ENCODE measurements at places on chromosomes 12 and 14.

DNA sequence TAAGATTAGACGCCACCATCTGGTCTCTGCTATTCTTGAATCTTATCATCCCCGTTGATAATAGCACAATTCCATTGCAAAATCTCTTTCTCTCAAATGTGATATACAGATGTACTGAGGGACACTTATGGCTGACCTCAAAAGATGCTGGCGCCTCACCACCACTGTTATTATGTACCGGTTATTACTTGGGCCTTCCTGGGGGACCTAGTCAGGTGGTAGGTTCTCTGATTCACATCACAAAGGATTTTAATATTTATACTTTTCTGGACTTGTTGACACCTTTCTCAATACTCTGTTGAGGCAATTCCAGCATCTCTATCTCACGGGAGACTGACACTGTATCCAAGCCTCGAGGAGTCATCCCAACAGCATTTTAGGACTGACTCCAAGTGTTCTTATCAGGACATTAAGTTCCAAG, 21.3 kb upstream of the FAM234B start:
- no peak for DNase-seq

- DNase-seq, result no peak
Observed at GRCh38 chr12:108248011-108248410, 91.1 kb downstream of the CMKLR1 start.

DNA sequence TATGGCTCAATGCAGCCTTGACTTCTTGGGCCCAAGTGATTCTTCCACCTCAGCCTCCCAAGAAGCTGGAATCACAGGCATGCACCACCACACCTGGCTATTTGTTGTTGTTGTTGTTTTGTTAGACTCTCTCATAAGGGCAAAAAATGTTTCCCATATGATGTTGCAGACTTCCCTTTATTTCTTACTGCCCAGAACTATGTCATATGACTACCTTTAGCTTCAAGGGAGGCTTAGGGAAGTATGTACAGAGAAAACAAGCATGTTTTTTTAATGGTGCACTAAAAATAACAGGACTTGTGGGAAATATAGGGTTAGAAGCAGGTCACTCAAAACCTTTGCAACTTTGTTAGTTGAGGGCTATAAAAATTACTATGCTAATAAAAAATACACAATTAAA, 4.3 kb upstream of the GPR19 start:
- no peak for DNase-seq

- DNase-seq, result no peak
Observed at GRCh38 chr14:80867798-80868197, 73.7 kb downstream of the CEP128 start.

GRCh38 chr12:10016881-10017280, 6.5 kb downstream of the CLEC12B start:
- DNase-seq, result no peak

- no peak for DNase-seq
Observed at GRCh38 chr14:85454226-85454813, 75.6 kb upstream of the FLRT2 start.

- no peak for DNase-seq
Observed at GRCh38 chr12:119327471-119327870, 7.1 kb upstream of the CCDC60 start.

DNA sequence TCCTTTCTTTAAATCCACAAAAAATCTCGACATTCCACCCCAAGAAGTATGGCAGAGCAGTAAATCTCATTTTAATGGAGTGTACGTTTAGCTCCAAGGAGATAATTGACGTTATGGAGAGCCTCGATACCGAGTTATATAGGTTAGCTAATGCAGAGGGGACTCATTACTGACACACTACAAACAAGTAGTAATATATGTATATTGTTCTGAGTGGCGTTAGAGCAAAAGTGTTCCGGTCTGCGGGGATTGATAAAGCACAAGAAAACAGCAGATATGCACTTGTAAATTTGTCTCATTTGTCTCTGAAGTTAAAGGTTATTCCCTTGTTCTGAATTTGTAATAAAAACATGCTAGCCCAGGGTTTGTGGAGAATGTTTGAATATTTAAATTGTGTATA, 84.1 kb downstream of the BCL11B start:
- DNase-seq, result no peak

- no peak for DNase-seq
Observed at GRCh38 chr14:78873581-78873980, 703.4 kb downstream of the NRXN3 start.

DNA sequence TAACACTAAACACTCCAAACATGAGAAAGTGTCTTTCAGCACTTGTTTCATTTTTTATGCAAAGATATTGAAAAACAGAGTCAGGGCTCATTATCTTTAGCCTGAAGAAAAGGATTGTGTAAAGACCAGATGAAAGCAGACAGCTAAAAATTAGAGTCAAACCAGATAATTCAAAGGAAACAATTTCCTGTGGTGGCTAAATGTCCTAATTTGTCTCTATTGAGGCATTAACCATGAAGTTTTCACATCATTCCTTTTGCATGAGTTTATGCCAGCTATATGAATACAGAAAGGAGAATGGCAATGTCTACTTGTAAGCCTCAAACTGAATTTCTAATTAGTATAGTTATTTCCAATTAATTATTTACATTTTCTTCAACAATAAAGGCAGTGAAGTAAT, 338.5 kb downstream of the FSCB start:
- DNase-seq, result no peak

DNA sequence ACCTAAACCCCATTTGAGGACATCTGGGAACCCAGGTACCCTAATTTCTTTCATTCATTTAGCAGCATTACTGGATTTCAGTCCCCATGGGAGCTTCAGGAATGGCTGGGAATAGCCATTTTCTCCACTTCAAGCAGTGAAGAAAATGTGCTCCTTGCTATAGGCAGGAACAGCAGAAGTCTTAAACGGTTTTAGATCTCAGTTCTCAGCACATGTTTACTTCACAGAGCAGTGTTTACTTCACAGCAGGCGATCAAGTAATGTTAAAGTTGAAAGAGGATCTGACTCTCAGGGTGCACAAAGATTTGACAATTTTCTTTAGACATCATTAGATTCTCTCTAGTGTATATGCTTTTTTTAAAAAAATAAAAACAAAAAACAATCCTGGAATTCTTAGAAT, 109.3 kb downstream of the TBC1D30 start:
- DNase-seq, result no peak

DNA sequence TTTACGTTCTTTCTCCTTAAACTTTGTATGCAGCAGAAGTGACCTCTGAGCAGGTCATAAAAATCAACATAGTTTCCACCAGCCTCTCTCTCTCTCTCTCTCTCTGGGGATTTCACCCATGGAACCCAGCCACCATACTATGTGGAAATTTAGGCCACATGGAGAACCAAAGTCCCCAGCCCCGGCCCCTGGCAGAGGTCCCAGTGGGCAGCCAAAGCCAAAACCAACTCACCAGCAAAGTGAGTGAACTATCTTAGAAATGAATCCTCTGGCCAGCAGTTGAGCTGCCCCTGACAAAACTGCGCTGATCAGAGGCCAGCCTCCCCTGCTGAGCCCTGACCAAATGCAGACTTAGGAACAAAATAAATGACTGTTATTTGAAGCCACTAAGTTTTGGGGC, 9.2 kb downstream of the DUSP6 start:
- no peak for DNase-seq

GRCh38 chr12:47725091-47725772, at the start of gene ENDOU:
ENDOU (minus strand) TSS chr12:47725490; CDS start chr12:47725413, 77 bp downstream.
- DNase-seq, result no peak

DNA sequence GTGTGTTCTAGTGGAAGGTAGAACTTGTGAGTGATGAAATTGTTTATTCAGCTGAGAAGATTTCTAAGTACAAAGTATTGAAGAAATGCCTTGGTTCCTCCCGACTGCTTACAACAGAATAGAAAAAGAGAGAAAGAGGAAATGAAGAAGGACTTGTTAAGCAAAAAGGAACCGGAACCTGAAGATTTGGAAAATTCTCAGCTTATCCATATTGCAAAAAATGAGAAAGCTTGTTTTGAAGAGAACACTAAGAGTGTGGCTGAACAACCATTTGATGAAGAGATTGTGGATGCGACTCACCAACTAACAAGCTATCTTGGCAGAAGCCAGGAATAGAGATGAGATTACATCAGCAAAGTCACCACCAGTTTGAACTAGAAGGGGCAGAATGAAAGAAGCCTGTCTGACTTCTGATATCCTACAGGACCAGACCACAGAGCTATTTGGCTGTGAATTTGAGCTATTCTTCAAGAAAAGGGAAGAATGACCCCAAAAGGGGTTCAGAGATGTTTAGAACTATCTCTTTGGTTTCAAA, 15.1 kb downstream of the NDUFA9 start:
- no peak for DNase-seq

DNA sequence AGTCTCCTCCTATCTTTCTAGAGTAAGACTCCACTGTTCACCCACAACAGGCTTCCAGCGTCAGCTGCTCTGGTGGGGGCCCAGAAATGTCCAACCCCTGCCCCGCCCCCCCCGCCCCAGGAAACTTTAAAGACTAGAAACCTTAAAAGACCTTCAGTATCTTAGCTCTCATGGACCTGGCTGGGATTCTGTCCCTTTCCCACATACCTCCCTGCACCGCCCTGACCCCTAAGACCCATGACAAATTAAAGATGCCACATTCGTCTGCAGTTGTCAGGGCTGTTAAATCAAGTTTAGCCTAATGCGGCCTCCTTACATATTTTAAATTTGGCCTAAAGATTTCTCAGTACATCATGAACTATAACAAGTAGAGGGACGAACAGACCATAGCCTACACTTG, 10.0 kb upstream of the SERPINA10 start:
- no peak for DNase-seq

GRCh38 chr14:75826599-75826998, 155.2 kb downstream of the TGFB3 start:
- DNase-seq, result no peak
